ENCODE measurements at places on chromosomes 11 and 22. TPM values are rescaled to one million over a fixed set of nuclear protein-coding genes. Genes with fewer than 3 reads are reported as not detected.

DNA sequence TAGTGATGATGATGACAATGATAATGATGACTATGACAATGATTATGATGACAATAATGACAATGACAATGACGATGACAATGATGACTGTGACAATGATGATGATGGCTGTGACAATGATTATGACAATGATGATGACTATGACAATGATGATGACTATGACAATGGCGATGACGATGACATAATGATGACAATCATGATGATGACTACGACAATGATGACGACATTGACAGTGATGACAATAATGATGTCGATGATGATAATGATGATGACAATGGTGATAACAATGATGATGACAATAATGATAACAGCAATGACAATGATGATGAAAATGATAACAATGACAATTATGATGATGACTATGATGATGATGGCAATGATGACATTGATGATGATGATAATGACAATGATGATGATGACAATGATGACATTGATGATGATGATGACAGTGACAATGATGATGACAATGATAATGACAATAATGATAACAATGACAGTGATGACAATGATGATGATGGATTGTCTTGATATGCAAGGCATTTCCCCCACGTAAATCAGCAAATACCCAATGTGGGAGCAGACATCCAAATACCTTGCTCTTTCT, 37.7 kb downstream of the DHCR7 start:
- no peak for DNase-seq

GRCh38 chr11:111846636-111847035, 24.7 kb downstream of the ALG9 start:
- peak; percentile 55 for DNase-seq

- no peak for DNase-seq
Measured at GRCh38 chr11:2736577-2737225, 36.9 kb upstream of the KCNQ1OT1 start.

- no peak for DNase-seq
Measured at GRCh38 chr22:32684148-32684821, 117.2 kb upstream of the TIMP3 start.

GRCh38 chr22:41530890-41531714, 13.2 kb downstream of the POLR3H start:
- no peak for DNase-seq

DNA sequence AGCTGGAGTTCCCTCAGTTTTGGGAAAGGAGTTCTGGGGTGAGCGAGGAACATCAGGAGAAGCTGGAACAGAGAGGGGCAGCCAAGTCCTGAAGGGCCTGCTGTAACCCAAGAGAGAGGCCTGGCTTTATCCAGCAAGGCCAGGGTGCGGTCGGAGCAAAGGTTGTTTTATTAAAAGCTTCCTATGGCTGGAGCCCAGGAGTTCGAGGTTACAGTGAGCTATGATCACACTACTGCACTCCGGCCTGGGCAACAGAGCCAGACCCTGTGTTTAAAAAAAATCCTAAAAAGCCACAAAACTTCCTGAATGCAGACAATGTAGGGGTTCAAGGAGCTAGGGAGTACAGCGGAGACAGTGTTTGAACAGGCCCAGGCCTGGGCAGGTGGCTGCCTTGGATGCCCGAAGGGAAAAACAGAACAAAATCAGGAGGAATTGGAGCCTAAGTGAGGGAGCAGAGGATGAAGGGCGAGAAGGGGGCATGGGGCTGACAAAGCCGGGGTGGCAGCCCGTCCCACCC, 22.2 kb upstream of the MALAT1 start:
- peak; percentile 31 for DNase-seq

- DNase-seq: no peak
Measured at GRCh38 chr11:41848349-41848748, 388.9 kb upstream of the LRRC4C start.

DNA sequence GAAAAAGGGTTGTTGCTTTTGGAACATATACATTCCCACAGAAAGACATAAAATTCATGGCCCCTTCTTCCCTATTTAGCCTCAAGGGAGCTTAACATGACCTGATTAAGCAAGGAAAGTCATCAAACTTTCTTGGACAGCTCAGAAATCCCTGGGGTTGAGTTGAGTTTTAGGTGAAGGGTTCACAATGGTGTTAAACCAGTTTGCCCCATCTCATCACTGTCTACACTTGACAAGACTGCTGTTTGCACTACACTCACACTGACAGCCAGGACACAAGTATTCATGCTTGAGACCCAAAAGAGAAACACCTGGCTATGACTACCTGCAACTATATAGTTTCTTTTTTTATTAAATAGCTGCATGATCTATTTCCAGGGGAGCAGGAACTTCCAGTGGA, 209.8 kb upstream of the TMEM45B start:
- DNase-seq: no peak

GRCh38 chr22:36065775-36066544, 37.3 kb upstream of the RBFOX2 start:
- peak; percentile 95 for DNase-seq

- DNase-seq: no peak
Measured at GRCh38 chr11:17314904-17315426, 36.6 kb upstream of the NCR3LG1 start.

- DNase-seq: no peak
Measured at GRCh38 chr22:19853879-19854777, 546 bp downstream of the GNB1L start.

GRCh38 chr11:9827708-9828107, 163.8 kb downstream of the SWAP70 start:
- DNase-seq: no peak

DNA sequence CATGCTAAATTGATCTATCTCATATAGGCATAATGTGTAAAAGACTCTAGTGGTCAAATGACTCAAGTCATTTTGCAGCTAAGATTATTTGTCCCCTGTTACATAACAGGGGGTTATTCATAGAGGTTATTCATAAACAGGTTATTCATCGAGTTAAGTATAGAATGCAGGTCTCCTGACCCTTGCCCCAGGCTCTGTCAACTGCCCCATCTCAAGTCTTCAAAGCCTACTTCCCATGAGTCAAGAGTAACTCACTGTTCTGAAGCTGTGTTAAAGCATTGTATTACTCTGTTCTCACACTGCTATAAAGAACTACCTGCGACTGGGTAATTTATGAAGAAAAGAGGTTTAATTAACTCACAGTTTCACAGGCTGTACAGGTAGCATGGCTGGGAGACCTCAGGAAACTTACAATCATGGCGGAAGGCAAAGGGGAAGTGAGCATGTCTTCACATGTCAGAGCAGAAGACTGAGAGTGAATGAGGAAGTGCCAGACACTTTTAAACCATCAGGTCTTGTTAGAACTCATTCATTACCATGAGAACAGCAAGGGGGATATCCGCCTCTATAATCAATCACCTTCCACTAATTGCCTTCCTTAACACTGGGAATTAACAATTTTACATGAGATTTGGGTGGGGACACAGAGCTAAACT, 226.2 kb upstream of the BLID start:
- DNase-seq: no peak

Gene KLHDC7B
- total RNA-seq: not detected

Gene CCDC87
- total RNA-seq: 0.28 TPM

Gene OR10A6
- not detected for total RNA-seq

Gene TIMP3
- 2.0 TPM for total RNA-seq

Gene MPPED1
- not detected for total RNA-seq

Gene OOSP4B
- not detected for total RNA-seq

Gene NLRP6
- not detected for total RNA-seq

Gene LRP4
- 3.8 TPM for total RNA-seq

Gene FOLH1
- total RNA-seq: 1.4 TPM

Gene MS4A12
- not detected for total RNA-seq

Gene GRM5
- 0.11 TPM for total RNA-seq

Gene ZNF280A
- not detected for total RNA-seq

Gene TCF20
- total RNA-seq: 36.7 TPM

All from endothelial cell of umbilical vein (primary cell).